NCI-H345 (cell line): ENCODE measurements at places on chromosomes 6 and 20.

GRCh38 chr6:154613137-154613676, 102.7 kb upstream of the CNKSR3 start:
- DNase-seq, result no peak

DNA sequence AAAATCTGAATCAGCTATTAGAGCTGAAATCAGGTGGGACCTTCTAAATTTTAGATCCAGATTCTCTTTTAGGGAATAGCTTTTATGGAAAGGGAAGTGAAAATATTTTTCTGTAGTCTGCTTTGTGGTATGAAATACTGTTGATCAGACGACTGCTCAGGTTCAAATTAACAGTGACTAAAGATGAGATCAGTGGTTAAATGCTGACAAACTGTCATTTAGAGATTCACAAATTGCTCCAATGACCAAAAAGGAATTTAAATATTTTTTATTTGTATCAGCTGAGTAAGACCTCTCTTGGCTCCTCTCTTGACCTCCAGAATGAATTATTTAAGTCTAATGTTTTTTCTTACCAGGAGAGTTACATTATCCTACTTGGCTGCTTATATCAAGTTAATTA, 77.3 kb downstream of the KCNQ5 start:
- DNase-seq, result no peak

DNA sequence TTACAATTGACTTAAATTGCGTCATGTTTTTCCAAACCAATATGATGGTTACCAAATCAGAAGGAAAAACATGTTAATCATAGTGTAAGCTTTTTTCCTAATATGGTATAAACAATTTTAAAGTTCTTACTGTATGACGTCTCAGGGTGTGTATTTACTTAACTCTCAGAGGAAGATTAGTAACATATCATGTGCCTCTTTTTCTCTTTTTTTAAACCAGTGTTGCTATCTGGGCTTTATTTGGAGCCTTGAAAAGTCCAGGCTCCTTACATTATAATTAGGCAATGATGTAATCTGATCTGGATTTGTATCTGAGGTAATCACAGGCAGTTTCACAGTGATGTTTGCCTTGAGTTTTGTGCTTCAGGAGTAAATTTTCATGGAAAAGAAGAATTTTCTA, 20.4 kb upstream of the RAB23 start:
- DNase-seq, result no peak

DNA sequence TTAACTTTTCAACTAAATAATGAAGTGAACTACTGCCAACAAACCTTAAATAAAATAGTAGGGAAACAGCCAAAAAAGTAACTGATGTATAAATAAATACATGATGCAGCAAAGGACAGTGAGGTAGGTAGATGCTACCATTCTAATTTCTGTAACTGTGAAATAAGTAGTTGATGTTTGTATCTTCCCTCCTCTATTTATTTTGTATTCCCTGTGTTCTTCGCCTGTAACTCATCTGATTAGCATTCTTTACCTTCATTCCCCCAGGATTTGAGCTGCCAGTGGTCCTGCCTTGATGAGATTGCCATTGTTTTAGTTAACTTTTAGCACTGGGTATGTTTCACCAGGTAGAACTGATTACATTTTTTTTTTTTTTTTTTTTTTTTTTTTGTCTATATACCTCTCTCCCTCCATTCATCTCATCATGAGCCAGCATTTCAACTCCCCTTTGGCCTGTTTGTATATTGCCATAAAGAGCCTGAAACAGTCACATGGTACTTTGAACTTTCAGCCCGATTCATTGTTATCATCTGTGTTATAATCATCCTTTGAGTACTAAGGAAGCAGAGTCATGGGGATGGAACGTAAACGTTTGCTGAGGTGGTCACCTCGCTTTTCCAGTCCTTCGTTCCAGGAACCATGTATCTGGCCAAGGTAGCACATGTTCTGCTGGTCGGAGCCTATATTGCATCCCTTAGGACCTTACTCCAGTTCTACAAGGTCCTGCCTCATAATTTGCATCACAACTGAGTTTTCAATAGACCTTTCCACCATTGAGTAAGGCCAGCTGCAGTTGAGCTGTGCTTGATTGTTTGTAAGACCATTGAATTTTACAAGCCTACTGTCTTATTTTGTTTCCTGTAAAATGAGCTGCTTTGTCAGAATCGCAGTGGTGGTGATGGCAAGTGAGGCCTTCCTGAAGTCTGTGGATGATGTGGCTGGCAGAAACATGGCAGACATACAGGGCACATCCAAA, 107.6 kb downstream of the JAG1 start:
- peak; percentile 59 for DNase-seq

DNA sequence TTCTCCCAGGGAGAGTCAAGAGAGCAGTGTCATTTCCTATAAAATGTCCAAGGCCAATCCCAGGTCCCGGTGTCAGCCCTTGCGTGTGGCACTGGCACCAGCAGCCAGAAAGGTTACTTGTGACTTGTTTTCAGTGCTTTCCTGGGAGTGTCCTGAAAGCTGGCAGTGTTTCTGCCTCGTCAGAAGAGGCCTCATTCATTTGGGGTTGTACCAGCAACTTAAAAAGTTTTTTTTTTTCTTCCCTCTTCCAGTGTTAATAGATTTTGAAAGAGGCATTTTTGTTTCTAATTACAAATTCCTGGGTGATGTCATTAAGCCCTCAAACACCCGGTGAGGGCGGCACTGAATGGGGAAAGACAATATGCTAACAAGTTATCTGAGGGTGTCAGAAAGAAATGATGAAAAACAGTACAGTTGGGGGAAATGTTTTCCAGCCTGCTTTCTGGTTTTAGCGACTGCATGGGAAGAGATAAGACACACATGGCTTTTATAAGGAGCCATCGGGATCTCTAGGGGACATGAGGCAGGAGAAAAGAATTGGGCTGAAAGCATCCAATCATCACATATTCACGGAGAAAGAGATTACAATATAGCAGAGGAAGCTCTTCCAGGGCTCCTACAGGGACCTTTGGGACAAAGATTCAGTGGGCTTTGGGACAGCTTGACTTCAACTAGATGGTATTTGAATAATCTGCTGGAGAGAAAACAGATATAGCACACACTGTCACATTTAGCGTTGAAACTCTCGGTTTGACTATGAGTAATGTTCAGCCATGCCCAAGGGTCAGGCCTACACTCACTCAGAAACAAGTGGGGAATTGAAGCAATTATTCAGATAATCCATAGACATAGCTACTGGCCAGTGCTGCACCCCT, 153.0 kb downstream of the BCAS1 start:
- no peak for DNase-seq

- DNase-seq, result no peak
Measured at GRCh38 chr20:19976595-19977372, 40.4 kb upstream of the NAA20 start.
